ENCODE measurements at places on chromosomes 7 and 10. TPM values are rescaled to one million over a fixed set of nuclear protein-coding genes. Genes with fewer than 3 reads are reported as not detected.

DNA sequence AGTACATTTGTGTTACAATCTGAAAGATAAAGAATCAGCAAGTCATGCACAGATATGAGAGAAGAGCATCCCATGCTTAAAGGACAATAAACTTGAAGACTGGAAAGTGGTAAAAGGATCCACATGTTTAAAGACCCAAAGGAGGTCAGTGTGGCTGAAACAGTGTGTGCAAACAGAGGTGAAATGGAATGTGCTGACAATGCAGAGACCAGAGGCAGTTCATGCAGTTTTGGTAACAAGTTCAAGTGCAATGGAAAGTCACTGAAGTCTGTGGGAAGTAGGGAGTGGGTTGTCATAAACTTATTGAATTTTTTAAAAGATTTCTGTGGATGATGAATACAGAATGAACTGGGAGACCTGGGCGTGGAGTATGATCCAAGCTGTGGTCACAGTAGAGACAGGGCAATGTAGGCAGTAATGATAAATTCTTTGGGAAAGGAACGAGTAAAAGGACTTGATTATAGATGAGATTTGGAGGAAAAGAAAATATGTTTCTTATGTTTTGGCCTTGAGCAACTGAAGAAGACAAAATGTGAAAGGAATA, 408.0 kb downstream of the HGF start:
- H3K27ac ChIP-seq, result no peak overlapping the region
- no peaks in the 10 kb centered on the region for H3K4me1 ChIP-seq
- H3K27me3 ChIP-seq, result no peaks in the 10 kb centered on the region
- H3K36me3 ChIP-seq, result no peaks in the 10 kb centered on the region
- DNase-seq, result no peak
- H3K4me3 ChIP-seq, result no peak overlapping the region

- no peaks in the 10 kb centered on the region for H3K36me3 ChIP-seq
- H3K4me1 ChIP-seq, result peaks cover 9% of the 10 kb centered on the region
- H3K27ac ChIP-seq, result peak overlapping the region; percentile 76
- no peak for DNase-seq
- H3K4me3 ChIP-seq, result no peak overlapping the region
Observed at GRCh38 chr10:77821036-77821435, 105.5 kb downstream of the DLG5 start.

- no peak overlapping the region for H3K4me3 ChIP-seq
- peaks cover 22% of the 10 kb centered on the region for H3K27me3 ChIP-seq
- H3K36me3 ChIP-seq, result no peaks in the 10 kb centered on the region
Observed at GRCh38 chr7:140597428-140597949, 43.1 kb downstream of the DENND2A start.

DNA sequence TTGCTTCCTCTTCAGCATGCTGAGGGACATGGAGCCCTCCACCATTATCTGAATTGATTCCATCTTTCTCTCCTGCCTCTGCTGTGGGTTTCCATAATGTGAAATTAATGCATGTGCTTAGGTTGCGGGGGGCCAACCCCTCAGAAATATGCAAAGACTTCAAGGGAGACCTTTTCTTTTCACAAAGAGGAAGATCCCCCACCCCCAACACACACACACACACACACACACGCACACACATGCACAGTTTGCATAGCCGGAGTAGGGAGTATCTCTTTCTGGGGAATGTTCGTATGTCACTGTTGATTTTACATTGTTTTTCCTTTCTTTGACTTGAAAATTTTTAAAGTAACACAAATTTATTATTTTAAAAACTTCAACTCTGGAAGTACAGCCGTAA, 193.5 kb downstream of the MGMT start:
- no peak for DNase-seq
- H3K4me3 ChIP-seq, result no peak overlapping the region
- H3K36me3 ChIP-seq, result peaks cover 3% of the 10 kb centered on the region
- H3K4me1 ChIP-seq, result no peaks in the 10 kb centered on the region
- no peaks in the 10 kb centered on the region for H3K27me3 ChIP-seq

- H3K27me3 ChIP-seq, result no peaks in the 10 kb centered on the region
- no peak for DNase-seq
- H3K27ac ChIP-seq, result no peak overlapping the region
- H3K36me3 ChIP-seq, result no peaks in the 10 kb centered on the region
- H3K4me3 ChIP-seq, result no peak overlapping the region
Observed at GRCh38 chr10:84822931-84823630, 494.7 kb downstream of the CCSER2 start.

DNA sequence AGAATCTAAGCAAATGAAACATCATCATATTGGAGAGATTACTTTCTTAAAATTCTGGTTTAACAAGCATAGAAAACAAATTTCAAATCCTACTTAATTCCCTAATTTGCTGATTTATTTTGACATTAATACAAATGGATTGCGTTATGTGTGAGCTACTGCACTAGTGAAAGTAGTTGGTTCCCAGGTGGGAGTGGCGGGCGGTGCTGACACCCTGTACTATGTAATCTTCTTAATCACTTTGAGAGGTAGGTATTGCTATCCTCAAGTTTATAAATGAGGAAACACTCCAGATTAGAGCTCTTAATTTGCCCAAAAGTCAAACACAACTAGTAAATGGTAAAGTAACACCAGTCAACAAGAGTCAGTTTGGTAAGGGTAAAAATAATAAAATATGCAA, 131.1 kb downstream of the ELAPOR2 start:
- no peak overlapping the region for H3K27ac ChIP-seq
- no peak for DNase-seq
- H3K4me1 ChIP-seq, result peaks cover 5% of the 10 kb centered on the region
- no peak overlapping the region for H3K4me3 ChIP-seq
- peaks cover 13% of the 10 kb centered on the region for H3K27me3 ChIP-seq

- H3K4me1 ChIP-seq, result peaks cover 6% of the 10 kb centered on the region
- DNase-seq, result no peak
Observed at GRCh38 chr10:89609833-89610346, 35.2 kb downstream of the PANK1 start.

DNA sequence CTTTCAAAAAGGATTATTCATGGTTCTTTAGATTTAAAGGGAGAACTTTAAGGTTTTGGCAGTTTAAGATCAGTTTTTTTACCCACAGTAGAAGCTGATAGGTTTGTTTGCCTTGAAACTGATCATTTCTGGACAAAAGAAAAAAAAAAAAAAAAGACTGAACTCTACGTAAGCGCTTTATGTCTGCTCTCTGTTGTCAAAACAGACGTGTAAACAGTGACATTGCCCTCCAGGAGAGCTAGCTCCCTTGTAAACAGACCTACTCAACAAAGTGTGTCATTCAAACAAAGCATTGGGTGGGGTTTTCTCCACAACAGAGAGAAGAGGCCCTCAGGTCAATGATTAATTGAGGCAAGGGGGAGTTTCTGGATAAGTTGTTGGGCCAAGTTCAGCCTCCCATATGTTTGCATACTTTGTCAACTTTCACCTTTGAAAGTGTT, 568.1 kb upstream of the LRRN3 start:
- no peaks in the 10 kb centered on the region for H3K36me3 ChIP-seq
- H3K27me3 ChIP-seq, result peaks cover 1% of the 10 kb centered on the region
- H3K4me3 ChIP-seq, result no peak overlapping the region
- H3K4me1 ChIP-seq, result no peaks in the 10 kb centered on the region
- DNase-seq, result no peak
- H3K27ac ChIP-seq, result no peak overlapping the region

- no peaks in the 10 kb centered on the region for H3K4me1 ChIP-seq
- no peak for DNase-seq
- no peaks in the 10 kb centered on the region for H3K36me3 ChIP-seq
- H3K27ac ChIP-seq, result no peak overlapping the region
Observed at GRCh38 chr7:126803060-126803665, 449.6 kb downstream of the GRM8 start.

- DNase-seq, result no peak
- no peaks in the 10 kb centered on the region for H3K4me1 ChIP-seq
- H3K27ac ChIP-seq, result no peak overlapping the region
- H3K4me3 ChIP-seq, result no peak overlapping the region
- H3K27me3 ChIP-seq, result no peaks in the 10 kb centered on the region
- H3K36me3 ChIP-seq, result no peaks in the 10 kb centered on the region
Observed at GRCh38 chr10:58885146-58885545, 291.3 kb upstream of the PHYHIPL start.

DNA sequence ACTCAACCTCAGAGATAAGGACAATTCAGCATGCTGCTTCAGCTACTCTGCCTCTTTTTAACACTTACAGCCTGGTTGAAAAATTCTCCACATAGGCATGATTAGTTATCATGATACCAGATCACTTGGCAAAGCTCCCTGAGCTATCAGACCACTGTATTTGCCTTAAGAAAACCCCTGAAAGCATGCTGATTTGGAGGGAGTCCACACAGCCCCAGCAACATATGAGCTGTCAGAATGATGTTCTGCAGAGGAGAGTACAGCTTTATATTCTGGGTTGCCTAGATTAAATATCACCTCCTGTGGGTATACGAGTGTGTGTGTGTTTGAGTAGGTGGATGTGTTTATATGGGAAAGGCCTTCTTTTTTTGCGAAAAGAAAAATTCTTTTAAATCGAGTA, 170.2 kb upstream of the CHRM2 start:
- H3K36me3 ChIP-seq, result no peaks in the 10 kb centered on the region
- H3K27me3 ChIP-seq, result no peaks in the 10 kb centered on the region
- H3K4me1 ChIP-seq, result no peaks in the 10 kb centered on the region
- no peak overlapping the region for H3K27ac ChIP-seq

GRCh38 chr7:96167424-96167823, 154.5 kb downstream of the SLC25A13 start:
- H3K4me1 ChIP-seq, result no peaks in the 10 kb centered on the region
- peaks cover 9% of the 10 kb centered on the region for H3K36me3 ChIP-seq
- DNase-seq, result no peak
- H3K4me3 ChIP-seq, result no peak overlapping the region
- H3K27ac ChIP-seq, result no peak overlapping the region

GRCh38 chr10:71945819-71946474, 18.2 kb upstream of the CHST3 start:
- no peaks in the 10 kb centered on the region for H3K4me1 ChIP-seq
- H3K27ac ChIP-seq, result no peak overlapping the region
- H3K36me3 ChIP-seq, result peaks cover 8% of the 10 kb centered on the region
- no peak for DNase-seq
- H3K4me3 ChIP-seq, result no peak overlapping the region

- no peak for DNase-seq
- peaks cover 6% of the 10 kb centered on the region for H3K4me1 ChIP-seq
- H3K36me3 ChIP-seq, result no peaks in the 10 kb centered on the region
- no peak overlapping the region for H3K4me3 ChIP-seq
- H3K27ac ChIP-seq, result no peak overlapping the region
Observed at GRCh38 chr10:28664369-28664740, 13.0 kb upstream of the BAMBI start.

DNA sequence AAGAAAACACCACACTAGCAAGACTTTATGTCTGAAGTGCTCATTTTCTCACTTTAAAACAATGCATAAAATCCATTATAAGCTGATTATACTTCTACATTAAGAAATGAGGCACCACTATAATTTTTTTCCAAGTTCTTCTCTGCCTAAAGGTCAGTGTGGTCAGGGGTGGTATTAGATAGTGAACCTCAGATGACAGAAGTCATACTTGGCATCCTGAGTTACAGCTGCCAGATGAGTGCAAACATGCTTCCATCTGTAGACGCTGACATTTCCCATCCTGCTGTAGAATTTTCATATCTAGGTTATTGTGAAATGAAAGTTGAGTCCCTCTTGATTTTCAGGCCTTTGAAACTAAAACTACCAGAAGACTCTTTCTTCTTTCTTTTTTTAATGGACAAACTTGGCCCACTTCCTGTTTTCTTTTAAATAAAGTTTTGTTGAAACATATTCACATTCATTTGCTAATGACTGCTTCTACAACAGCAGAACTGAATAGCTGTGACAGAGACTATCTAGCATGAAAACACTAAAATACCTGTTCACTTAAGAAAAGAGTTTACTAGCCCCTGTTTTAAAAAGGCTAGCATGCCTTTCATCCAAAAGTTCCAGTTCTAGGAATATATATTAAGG, 900.8 kb downstream of the XPNPEP1 start:
- no peaks in the 10 kb centered on the region for H3K36me3 ChIP-seq
- H3K27me3 ChIP-seq, result no peaks in the 10 kb centered on the region
- no peak overlapping the region for H3K4me3 ChIP-seq
- no peaks in the 10 kb centered on the region for H3K4me1 ChIP-seq

DNA sequence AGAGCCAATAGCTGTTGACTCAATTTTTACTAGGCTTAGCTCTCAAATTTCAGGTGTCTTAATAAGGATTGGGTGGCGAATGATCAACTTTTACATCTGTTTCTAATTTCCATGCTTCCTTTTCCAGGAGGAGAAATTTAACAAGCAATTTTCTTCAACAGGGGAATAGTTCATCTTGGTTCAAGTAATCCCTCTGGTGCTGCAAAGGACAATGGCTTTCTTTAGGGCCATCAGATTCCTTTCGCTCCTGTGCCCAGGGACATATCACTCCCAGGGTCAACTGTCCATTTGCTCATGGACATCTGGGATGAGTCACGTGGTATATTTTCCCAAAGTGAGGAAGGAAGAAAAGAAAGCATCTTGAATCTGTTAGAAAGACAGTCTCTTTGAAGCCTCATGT, 313.3 kb downstream of the FRMD4A start:
- no peak overlapping the region for H3K27ac ChIP-seq
- peaks cover 5% of the 10 kb centered on the region for H3K4me1 ChIP-seq
- H3K4me3 ChIP-seq, result no peak overlapping the region
- no peak for DNase-seq
- peaks cover 16% of the 10 kb centered on the region for H3K27me3 ChIP-seq
- H3K36me3 ChIP-seq, result no peaks in the 10 kb centered on the region

DNA sequence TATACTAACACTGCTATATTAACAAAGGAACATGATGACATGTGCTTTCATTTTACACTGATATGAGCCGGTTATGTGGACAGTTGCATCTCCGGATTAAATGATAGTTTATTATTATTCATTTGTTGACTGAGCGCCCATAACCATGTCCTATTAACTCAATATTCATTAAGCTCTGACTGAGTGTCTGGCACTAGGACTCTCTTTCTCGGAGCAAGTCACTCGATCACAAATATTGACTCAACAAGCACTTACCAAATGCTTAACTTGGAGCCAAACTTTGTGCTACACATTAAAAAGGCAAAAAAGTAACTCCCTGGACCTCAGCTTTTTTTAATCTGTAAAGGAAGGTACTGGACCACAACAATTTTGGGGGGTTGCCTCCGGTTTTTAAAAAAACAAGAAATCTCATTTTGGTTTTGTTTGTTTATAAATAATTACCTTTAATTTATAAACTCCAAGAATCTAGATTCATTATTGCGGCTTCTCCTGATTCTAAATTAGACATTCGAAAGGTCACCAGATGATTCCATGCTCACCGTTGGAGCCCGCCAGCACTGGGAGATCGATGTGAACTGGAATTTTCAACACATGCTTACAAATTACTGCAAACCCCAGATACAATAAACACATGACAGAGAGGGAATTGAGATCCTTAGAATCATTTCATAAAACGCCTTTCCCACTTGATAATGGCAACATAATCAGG, 8.9 kb upstream of the LYZL1 start:
- no peak overlapping the region for H3K4me3 ChIP-seq
- no peaks in the 10 kb centered on the region for H3K4me1 ChIP-seq
- H3K27ac ChIP-seq, result no peak overlapping the region
- peaks cover 11% of the 10 kb centered on the region for H3K27me3 ChIP-seq

CNPY1 gene
- not detected for total RNA-seq

ZNF727 gene
- 0.17 TPM for total RNA-seq

NAT16 gene
- not detected for total RNA-seq

BTBD16 gene
- total RNA-seq, result not detected

LLCFC1 gene
- total RNA-seq, result not detected

PDCD4 gene
- total RNA-seq, result 236 TPM

OR6B1 gene
- not detected for total RNA-seq

SPRN gene
- total RNA-seq, result not detected

ANKRD1 gene
- total RNA-seq, result not detected

DNAH11 gene
- 0.25 TPM for total RNA-seq

STN1 gene
- 58.5 TPM for total RNA-seq
